DND-41 (cell line): ENCODE measurements at places on chromosomes 5 and 9.

- no peaks in the 10 kb centered on the region for H3K27me3 ChIP-seq
- no peak for DNase-seq
- no peaks in the 10 kb centered on the region for H3K36me3 ChIP-seq
Observed at GRCh38 chr9:124124729-124125650, 113.4 kb downstream of the LHX2 start.

GRCh38 chr5:80491296-80491695, 3.4 kb downstream of the FAM151B start:
- no peak overlapping the region for H3K4me3 ChIP-seq
- H3K27me3 ChIP-seq: no peaks in the 10 kb centered on the region
- H3K36me3 ChIP-seq: no peaks in the 10 kb centered on the region
- H3K4me1 ChIP-seq: peaks cover 27% of the 10 kb centered on the region

DNA sequence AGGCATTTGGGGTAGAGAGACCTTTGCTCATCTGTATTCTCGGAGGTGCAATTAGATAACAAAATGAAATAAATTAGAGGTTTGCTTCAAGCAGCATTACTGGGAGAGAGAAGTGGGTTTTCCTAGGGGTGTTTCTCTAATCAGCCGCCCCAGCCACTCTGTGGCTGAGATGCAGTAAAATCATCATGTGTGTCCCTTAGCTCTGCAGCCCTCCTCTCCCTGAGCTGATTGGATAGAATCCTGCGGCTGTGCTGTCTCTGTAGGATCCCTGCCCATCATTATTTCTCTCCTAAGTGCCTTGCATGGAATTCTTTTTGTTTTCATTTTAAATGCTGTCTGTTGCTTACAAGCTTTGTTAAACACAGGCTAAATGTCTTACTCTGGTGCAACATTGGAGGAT, 171.4 kb downstream of the SH3GL2 start:
- H3K27me3 ChIP-seq: no peaks in the 10 kb centered on the region
- no peaks in the 10 kb centered on the region for H3K36me3 ChIP-seq
- no peaks in the 10 kb centered on the region for H3K4me1 ChIP-seq
- H3K4me3 ChIP-seq: no peak overlapping the region
- DNase-seq: no peak

- no peak overlapping the region for H3K27ac ChIP-seq
- H3K4me3 ChIP-seq: no peak overlapping the region
- no peak for DNase-seq
- no peaks in the 10 kb centered on the region for H3K4me1 ChIP-seq
- H3K27me3 ChIP-seq: no peaks in the 10 kb centered on the region
Observed at GRCh38 chr9:27019589-27019988, 14.1 kb upstream of the LRRC19 start.

GRCh38 chr9:132108728-132109127, 29.1 kb upstream of the MED27 start:
- H3K4me3 ChIP-seq: no peak overlapping the region
- DNase-seq: no peak
- H3K4me1 ChIP-seq: no peaks in the 10 kb centered on the region
- H3K36me3 ChIP-seq: no peaks in the 10 kb centered on the region
- no peaks in the 10 kb centered on the region for H3K27me3 ChIP-seq

GRCh38 chr5:99349787-99350186, 421.0 kb upstream of the CHD1 start:
- H3K4me1 ChIP-seq: no peaks in the 10 kb centered on the region
- H3K27ac ChIP-seq: no peak overlapping the region
- no peaks in the 10 kb centered on the region for H3K36me3 ChIP-seq
- no peak overlapping the region for H3K4me3 ChIP-seq

- peaks cover 3% of the 10 kb centered on the region for H3K27me3 ChIP-seq
- H3K4me3 ChIP-seq: no peak overlapping the region
- no peaks in the 10 kb centered on the region for H3K4me1 ChIP-seq
- no peaks in the 10 kb centered on the region for H3K36me3 ChIP-seq
- H3K27ac ChIP-seq: no peak overlapping the region
- no peak for DNase-seq
Observed at GRCh38 chr9:121566481-121567465, 67.1 kb upstream of the GGTA1 start.

- no peak overlapping the region for H3K27ac ChIP-seq
- H3K4me1 ChIP-seq: no peaks in the 10 kb centered on the region
- H3K27me3 ChIP-seq: no peaks in the 10 kb centered on the region
Observed at GRCh38 chr5:147348046-147348445, 113.2 kb downstream of the STK32A start.
